Neural progenitor cell (in vitro differentiated cells): ENCODE measurements at places on chromosomes 2 and 18. TPM values are rescaled to one million over a fixed set of nuclear protein-coding genes. Genes with fewer than 3 reads are reported as not detected.

- H3K36me3 ChIP-seq: no peaks in the 10 kb centered on the region
- peaks cover 31% of the 10 kb centered on the region for H3K4me1 ChIP-seq
- peaks cover 7% of the 10 kb centered on the region for H3K27me3 ChIP-seq
Observed at GRCh38 chr2:233082931-233083755, 23.0 kb downstream of the INPP5D start.

DNA sequence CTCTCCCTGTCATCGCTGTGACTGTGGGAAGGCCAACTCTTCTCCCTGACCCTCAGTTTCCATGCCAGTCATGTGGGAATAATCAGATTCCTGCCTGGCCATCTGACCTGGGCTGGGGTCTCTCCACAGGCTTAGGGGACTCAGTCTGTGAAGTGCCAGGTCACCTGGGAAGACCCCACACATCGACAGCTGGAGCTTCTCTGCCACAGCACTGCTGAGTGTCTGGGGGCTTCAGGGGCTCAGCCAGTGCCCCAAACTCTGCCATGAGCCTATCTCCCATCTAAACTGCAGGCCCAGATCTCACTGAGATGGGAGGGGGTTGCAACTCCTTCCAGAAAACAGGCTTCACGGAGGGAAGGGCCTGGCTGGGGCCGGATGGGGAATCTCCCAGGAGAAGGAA is 42.0 kb upstream of the OTOS start:
- H3K36me3 ChIP-seq: no peaks in the 10 kb centered on the region
- no peak overlapping the region for H3K27ac ChIP-seq
- DNase-seq: no peak
- peaks cover 2% of the 10 kb centered on the region for H3K4me1 ChIP-seq
- no peak overlapping the region for H3K4me3 ChIP-seq
- H3K27me3 ChIP-seq: no peaks in the 10 kb centered on the region

- no peak overlapping the region for H3K27ac ChIP-seq
- H3K27me3 ChIP-seq: no peaks in the 10 kb centered on the region
- H3K4me3 ChIP-seq: no peak overlapping the region
- H3K36me3 ChIP-seq: no peaks in the 10 kb centered on the region
- no peak for DNase-seq
Observed at GRCh38 chr2:42961961-42962360, 169.6 kb upstream of the HAAO start.

The KATNAL2 gene
- 28.6 and 39.9 TPM in 2 replicates for total RNA-seq

The VPS4B gene
- 25.4 and 42.2 TPM in 2 replicates for total RNA-seq

The ALK gene
- 0.06 TPM in 1 of 2 replicates, not detected in the other for total RNA-seq

The CHRNG gene
- total RNA-seq: not detected in 2 replicates

GRCh38 chr2:479490-480176 is 191.7 kb upstream of the ALKAL2 start:
- H3K27me3 ChIP-seq: no peaks in the 10 kb centered on the region
- H3K4me1 ChIP-seq: peaks cover 9% of the 10 kb centered on the region
- no peak for DNase-seq
- H3K27ac ChIP-seq: no peak overlapping the region
- H3K36me3 ChIP-seq: no peaks in the 10 kb centered on the region
